GM12892 (cell line): ENCODE measurements at places on chromosomes 11 and 22.
A peak's percentile ranks its signal among the peaks of the same experiment; 100 is the strongest.

GRCh38 chr11:1404461-1405185 is 14.9 kb downstream of the BRSK2 start:
- DNase-seq = no peak

DNA sequence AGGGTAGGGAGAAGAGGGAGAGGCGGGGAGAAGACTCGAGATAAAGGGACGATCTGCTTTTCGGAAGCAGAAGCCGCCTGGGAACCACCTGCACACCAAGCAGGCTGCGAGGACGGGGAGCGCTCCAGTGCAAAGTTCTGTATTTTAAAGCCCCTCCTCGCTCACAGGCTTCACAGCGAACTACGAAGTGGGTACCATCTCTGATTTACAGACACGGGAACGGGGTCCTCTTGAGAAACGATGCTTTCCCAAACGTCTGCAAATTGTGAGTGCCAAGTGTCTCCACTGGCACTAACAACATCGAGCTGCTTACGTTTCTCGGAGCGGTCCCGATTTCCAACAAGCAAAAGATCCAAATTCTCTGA is 700 bp upstream of the STX3 start:
- peak; percentile 22 for DNase-seq

DNA sequence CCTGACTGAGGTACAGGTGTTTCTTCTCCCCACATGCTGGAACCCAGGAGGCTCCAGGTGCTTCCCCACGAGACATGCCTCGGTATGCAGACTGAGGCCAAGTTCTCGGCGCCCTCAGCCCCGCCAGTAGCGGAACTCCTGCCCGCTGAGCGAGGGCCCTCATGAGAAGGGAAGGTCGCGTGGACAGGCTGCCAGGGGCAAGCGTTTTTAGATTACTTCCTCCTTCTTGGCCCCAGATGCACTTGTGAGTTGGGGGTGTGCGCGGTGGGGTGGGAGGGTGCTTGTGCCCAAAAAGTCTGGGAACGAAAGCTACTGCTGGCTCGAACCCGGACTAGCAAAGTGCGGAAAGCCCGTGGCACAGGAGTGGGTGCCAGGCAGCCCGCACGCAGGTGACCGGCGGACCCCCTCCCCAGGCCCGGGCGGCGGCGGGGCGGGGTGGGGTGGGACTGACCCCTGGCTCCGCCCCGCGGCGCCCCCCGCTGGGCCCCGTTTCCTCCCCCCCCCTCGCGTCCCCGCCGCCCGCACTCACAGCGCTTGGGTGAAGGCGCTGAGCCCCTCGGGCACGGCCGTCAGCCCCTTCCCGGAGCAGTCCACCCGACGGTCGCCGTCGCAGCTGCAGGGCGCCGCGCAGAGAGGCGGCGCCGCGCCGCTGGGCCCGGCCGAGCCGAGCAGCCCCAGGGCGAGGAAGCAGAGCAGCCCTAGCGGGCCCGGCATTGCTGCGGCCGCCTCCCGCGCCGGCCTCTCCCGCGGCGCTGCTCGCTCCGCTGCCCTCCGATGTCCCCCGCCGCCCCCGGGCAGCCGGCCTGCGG is 797 bp downstream of the LGR4 start:
- peak; percentile 27 for DNase-seq

DNA sequence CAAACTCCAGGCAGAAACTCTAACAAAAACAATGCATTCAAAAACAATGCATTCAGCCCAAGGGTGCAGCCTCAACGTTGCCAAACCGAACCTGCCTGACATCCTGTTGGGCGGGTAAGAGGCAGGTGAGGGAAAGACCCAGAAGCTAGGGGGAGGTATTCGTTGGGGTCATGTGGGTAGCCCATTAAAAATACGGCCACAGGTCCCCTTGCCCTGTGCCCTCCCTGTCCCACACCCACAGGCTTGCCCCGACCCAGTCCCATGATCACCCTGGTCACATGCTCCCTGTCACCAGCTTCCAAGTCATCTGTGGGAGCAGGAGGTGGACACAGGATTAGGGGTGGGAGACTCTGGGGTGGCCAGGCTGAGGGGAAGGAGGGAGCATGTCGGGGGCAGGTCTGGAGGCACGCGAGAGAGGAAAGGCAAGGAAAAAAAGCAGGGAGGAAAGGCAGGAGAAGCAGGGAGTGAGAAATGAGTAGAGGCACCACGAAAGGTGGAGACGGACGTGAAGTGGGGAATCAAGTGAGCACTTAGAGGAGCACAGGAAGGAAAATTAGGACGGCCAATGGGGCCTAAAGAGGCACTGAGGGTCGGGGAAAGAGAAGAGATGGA is 683 bp downstream of the PLA2G6 start:
- DNase-seq = no peak

GRCh38 chr11:122453586-122453985 is 201.9 kb upstream of the UBASH3B start:
- DNase-seq = no peak

- no peak for DNase-seq
Measured at GRCh38 chr22:20091690-20092476, 11.8 kb downstream of the DGCR8 start.

- DNase-seq = no peak
Measured at GRCh38 chr11:102513869-102514268, 16.7 kb downstream of the MMP7 start.

- no peak for DNase-seq
Measured at GRCh38 chr11:133305208-133305956, 226.9 kb downstream of the OPCML start.

- no peak for DNase-seq
Measured at GRCh38 chr11:106552694-106553203, 465.5 kb downstream of the GUCY1A2 start.

DNA sequence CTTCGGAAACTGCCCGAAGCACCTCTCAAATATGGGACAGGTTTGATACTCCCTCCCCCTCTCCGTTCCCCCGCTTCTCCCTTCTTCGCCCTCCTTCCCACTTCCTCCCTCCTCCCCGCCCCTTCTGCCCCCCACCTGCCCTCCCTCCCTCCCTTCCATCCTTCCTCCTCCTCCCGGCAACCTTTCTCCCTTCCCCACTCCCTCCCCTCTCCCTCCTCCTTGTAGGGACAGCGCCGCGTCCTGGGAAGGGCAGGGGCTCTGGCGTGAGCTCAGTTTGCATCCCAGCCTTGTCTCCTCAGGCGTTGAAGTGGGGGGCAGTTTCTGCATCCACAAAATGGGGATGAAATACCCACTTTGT is 6.1 kb upstream of the NFAM1 start:
- no peak for DNase-seq

DNA sequence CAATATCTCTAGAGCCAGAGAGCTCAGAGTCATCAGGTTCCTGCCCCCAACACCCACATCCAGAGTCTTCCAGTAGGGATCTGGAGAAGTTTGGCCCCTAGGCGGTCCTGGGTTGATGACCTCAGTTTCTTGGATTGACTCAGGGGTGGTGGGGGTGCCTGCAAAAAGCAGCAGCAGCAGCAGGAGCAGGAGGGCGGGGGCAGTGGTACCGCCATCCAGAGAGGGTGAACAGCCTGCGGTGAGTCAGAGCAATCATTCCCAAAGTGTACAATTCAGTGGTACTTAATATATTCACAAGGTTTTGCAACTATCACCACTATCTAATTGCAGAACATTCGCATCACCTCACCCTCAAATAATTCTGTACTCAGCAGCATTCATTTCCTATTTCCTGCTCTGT is 9.9 kb upstream of the SEC14L3 start:
- DNase-seq = no peak

DNA sequence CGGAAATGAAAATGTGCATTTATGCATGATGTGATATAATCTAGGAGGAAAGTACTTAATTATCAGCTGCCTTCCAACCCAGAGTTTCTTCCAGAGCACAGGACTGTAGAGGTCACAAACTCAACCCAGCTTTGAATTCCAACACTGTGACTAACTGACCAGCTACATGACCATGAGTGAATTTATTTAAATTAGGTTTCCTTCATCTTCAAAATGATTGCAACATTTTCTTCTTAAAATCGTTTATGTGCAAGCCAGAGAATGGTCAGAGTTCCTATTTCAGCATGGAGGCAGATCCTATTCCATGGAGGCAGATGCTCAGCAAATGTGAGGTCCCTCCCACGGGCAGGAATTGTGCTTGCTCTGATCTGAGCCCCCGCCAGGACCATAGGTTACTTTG is 42.4 kb downstream of the OSBP start:
- DNase-seq = no peak

DNA sequence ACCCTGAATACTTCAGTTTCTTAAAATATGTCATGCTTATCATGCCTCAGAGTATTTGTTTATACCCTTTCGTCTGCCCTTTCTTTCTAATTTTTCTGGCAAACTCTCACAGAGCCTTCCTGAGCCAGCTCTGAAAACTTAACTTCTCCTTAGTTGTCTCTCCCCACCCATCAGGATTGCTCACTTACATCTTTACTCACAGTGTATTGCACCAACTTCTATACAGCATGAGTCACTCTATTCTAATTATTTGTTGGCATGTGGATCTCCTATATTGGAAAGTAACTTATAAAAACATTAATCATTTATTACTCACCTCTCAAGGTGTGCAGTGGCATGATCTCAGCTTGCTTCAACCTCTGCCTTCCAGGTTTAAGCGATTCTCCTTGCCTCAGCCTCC is 114.9 kb downstream of the FANCF start:
- no peak for DNase-seq

DNA sequence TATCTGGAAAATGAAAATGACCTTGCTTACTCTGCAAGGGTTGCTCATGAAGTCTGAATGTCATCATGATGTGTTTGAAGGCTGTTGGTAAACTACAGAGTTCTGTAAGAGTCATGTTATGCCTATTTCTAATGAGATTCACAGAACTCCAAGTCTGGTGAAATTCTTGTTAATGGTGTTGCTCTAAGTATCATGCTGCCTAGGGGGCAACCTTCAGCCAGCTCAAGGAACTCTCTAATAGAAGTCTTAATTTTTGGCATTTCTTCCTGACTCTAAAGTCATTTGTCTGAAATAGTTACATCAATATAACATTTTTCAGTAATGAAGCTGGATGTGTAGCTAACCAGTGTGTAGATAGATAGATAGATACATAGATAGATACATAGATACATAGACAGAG is 302.8 kb downstream of the FAT3 start:
- DNase-seq = no peak

- DNase-seq = no peak
Measured at GRCh38 chr11:134244593-134244992, 8.6 kb downstream of the THYN1 start.

DNA sequence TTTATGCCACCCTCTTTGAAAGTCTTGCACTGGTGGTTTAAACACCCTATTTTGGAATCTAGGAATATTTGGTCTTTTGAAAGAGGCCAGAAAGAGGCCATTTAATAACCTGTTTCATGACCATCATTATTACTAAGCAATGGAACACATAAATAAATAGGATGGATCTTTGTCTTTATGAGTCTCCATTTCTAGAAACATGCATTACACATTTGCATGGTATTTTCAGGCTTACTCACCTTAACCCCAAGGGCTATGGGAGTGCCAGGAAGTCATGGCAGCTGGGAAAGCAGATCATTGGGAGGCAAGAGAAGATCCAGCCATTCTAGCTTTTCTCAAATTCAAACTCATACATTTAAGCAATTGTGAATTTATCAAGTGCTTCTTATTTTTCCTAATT is 185.8 kb upstream of the POU2AF2 start:
- no peak for DNase-seq

DNA sequence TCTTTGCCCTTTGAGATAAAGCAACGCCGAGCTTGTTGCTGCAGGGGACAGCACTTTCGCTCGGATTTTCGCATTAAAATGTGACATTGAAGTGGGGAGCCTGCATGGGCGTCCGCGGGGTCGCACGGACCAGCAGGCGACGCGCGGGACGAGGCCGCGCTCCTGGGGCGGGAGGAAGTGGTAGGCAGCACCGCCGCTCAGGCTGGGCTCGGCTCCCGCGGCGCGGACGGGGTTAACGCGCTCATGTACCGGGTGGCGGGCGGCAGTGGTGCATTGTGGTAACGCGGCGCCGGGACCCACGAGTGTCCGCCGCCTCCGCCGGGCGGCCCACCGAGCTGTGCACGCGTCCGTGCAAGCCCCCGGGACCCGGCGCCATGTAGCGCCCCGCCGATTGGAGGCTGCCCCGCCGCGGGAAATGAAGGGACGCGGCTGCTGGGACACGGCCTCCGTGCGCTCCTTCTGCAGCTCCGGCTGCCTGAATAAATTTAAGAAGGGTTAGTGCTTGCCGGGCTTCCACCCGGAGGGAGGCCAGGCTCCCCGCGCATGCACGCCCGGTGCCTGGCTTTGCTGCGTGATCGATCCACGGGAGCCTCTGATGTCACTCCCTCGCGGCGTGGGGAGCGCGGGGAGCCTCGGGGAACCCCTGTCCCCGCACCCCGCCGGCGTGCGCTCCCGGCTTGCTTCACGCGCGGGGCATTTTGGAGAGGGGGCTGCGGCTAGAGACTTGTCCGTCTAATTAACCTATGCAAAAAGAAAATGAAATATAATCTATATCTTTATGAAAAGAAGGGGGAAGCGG is 127.7 kb downstream of the OSBP2 start:
- DNase-seq = no peak

GRCh38 chr11:68329978-68330699 is 17.7 kb downstream of the LRP5 start:
- DNase-seq = no peak

DNA sequence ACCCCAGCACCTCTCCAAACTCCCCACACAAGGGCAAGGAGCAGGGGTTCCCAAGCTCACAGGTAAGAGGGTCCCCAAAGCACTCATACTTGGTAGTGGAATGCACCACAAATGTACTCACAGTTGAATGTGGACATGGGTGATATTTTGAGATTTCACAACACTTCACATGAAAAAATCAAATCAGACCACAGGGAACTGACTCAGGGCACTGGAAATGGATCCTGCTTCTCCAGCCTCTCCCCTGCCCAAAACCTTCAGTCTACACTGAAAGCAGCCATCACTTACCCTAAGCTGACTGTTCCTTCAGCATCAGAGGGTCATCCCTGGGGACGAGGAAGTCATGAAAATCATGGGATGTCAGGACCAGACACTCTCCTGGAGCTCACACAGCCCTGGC is 40.2 kb downstream of the SCGB1A1 start:
- no peak for DNase-seq
